ENCODE measurements at places on chromosomes 7 and 10. TPM values are rescaled to one million over a fixed set of nuclear protein-coding genes. Genes with fewer than 3 reads are reported as not detected.

DNA sequence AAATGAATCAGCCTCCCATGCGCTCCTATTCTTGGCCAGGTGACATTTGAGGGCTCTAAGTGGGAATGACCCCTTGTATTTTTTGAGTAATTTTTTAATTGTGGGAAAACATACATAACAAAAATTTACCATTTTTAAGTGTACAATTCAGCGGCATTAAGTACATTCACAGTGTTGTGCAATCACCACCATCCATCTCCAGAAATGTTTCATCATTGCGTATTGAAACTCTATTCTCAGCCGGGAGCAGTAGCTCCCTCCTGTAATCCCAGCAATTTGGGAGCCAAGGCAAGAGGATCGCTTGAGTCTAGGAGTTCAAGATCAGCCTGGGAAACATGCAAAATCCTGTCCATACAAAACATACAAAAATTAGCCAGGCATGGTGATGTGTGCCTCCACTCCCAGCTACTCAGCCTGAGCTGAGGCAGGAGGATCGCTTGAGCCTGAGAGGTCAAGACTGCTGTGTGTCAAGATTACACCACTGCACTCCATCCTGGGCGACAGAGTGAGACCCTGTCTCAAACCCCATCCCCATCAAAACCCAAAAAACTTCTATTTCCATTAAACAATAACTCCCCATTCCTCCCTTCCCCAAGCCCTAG is 2.5 kb downstream of the ANTXRL start:
- DNase-seq, result no peak

CYP3A4 gene
- not detected for polyA plus RNA-seq

PTPRZ1 gene
- polyA plus RNA-seq, result not detected

DNA sequence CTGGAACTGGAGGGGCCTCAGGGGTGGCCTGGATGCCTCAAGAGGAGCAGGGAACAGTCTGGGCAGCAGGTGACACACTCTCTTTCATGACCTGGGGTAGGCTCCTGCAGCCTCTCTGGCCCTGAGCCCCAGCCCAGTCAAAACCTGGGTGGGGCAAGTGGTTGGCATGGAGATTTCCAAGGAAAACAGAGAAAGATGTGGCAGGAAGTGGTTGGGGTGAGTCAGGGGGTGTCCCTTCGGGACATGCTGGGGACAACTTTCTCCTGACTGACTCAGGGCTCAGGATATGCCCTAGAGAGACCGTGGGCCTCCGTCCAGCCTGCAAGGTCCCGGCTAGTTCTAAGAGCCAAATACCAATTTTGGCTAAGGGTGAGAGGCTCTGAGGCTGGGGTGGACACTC is 2.9 kb downstream of the AQP1 start:
- peak; percentile 87 for DNase-seq

DNA sequence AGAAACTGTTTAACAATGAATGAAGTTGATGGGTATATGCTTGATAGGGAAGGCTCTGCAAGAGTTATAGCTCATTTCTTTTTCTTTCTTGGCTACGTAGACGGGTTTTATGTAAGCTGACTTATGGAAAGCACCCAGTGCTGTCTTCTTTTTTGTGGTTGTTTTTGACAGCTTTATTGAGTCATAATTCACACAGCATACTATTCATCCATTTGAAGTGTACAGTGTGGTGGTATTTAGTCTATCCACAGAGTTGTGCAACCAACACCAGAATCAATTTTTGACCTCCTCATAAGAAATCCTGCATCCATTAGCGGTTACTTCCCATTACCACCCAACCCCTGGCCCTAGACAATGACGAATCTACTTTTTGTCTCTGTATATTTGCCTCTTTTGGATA is 240.6 kb upstream of the KIAA1217 start:
- DNase-seq, result no peak

RET gene
- not detected for polyA plus RNA-seq

DNA sequence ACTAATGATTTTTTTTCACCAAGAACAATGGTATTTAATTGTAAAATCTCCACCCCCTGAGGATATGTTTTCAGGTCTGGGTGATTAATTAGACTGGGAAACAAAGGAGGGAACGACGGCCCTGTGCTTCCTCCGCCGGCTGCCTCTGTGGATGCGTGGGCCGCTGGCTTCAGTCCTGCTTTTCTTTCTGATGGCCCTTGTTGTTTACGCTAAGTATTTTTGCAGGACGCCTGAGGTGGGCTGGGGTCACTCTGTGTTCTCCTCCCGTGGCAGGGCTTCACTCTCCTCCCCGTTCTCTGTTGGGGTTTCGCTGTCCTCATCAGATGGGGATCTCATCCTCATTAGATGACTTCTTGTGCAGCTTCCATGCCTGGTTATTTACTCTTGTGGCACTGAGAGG is 5.2 kb upstream of the ACBD5 start:
- no peak for DNase-seq

DNA sequence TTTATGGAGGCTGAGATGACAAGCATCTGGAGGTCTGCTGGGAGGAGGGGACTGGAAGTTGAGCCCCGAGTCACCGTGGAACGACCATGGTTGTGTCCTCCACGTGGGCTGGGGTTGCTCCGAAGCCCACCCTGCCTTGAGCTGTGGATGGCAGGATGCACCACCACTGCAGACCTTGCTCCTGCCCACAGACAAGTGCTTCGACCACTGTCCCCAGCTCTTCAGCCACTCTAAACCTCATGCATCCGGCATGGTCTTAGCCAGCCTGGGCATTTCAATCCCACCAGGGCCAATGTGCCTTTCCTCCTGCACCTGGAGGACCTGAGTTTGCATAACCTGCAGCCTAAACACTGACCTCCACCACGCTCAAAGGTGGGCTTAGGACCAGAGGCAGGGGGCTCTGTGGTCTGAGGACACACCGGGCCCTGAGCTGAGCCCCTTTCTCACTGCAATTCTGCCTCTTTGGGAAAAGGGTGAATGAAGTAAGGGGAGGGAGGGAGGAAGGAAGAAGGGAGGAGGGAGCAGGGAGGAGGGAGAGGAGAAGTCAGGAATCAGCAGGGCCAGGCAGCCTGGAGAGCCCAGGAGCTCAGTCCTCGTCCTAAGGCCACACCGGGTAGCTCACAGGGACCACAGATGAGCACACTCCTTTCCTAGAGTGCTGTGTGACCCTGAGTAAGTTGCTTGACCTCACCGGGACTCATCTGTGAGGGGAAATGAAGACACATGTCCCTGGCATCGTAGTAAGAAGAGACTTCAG is 44.8 kb upstream of the DNAAF5 start:
- DNase-seq, result peak; percentile 49

All from aorta (tissue), 5 donors.